ENCODE measurements at places on chromosomes 11 and 22.

DNA sequence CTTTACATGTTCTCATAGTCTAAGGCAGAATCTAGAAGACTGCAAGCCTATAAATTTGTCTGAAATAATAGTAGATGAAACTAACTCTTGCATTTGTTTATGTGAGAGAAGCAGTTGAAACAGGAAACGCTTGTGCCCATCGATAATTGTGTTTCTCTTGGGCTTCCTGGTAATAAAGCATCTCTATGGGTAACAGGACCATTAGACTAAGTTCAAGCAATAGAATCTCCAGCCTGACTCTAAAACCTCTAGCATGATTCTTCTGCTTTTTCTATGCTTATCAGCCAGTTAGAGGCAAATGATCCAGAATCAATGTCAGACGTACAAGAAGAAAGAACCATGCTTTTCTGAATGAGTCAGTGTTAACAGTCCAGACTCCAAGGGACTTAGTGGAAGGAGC is 1734.4 kb downstream of the LRRC4C start:
- DNase-seq, result no peak

DNA sequence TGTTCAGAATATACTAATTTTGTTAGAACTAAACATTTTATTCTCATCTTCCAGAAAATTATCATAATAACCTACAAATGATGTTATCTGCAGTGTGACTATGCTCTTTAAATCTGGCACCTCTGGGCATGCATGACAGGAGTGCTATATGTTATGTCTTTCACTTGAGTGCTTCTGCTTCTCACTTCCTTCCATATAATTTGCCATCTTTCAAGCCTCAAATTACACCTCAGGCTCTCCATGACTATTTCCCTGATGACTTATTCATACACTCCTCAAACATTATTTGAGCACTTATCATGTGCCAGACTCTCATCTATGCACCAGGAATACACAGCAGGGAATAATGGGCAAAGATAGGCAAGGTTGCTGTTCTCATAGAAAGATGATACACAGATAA is 219.3 kb upstream of the POU2AF2 start:
- DNase-seq, result no peak

DNA sequence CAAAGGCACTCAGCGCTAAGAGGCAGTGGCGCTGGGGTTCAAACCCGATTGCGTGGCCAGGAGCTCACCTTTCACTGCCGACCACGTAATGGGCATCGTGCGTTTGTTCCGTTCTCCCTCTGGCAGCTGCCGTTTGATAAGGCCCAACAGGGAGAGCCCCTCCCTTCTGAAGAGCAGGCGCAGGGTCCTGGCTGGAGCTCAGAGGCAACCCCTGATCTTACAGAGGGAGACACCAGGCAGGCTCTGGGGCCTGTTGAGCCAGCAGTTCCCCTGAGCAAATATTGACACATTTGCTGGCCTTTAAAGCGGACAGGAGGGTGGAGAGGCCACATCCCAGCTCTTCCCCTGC is 11.7 kb upstream of the C1QTNF6 start:
- no peak for DNase-seq

DNA sequence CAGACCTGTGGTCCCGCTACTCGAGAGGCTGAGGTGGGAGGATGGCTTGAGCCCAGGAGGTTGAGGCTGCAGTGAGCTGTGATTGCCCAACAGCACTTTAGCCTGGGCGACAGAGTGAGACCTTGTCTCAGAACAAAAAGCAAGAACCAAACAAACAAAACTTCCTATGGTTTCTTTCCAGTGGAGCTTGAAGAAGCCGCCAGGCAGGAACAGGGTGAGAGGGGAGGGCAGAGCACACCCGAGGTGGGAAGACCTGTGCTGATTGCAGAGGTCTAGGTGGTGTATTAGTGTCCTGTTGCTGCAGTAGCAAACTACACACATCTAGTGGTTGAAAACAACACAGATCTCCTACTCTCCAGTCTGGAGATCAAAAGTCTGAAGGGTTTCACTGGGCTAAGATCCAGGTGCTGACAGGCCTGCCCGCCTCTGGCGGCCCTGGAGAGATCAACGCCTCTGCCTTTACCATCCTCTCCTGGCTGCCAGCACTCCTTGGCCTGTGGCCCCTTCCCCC is 10.5 kb downstream of the ARHGEF17 start:
- DNase-seq, result no peak

DNA sequence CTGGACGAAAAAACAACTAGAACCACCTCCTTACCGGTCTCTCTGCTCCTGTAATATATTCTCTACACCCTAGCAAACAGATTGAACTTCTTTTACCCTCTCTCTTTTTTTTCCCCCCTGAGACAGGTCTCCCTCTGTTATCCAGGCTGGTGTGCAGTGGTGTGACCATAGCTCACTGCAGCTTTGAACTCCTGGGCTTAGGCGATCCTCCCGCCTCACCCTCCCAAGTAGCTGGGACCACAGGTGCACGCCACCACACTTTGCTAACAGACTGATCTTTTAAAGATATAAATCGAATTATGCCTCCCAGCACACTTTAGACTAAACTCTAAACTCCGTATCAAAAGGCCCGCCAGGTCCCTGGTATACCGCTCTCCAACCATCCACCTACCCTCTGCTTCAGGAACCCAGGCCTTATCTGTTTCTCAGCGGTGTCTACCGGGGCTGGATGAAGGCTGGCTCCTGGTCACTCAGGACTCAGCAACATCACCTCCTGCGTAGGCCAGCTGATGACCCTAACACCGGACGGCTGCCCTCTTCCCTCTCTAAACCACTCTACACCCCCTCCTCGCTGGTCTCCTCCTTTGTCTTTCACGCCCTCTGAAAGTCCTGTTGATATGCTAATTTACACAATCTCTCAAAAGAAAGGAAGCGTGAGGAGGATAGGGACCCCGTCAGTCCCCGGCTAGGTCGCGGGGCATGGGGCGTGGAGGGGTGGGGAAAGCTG is 745 bp downstream of the C22orf39 start:
- DNase-seq, result no peak

DNA sequence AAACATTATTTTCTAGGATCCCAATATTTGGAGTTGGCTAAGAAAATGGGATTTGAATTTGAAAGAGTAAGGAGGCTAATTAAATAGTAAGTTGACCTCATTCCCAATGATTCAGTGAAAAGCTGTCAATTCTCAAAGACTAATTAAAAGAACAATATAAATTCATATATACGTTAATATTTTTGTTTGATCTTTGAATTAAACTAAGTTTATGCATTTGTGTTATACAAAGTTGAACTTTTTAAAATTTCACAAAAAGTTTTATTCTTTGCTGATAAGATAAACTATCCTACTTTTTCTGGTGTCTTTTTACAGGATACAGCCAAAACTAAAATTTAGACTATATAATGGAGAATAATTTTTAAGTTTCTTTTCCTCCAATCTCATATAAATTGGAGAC is at the start of gene OR5L1:
Gene OR5L1, plus strand, starts transcription at position 301 of the 400 bp plus-strand sequence. CDS start 100 bp downstream, outside the sequence.
- DNase-seq, result no peak

DNA sequence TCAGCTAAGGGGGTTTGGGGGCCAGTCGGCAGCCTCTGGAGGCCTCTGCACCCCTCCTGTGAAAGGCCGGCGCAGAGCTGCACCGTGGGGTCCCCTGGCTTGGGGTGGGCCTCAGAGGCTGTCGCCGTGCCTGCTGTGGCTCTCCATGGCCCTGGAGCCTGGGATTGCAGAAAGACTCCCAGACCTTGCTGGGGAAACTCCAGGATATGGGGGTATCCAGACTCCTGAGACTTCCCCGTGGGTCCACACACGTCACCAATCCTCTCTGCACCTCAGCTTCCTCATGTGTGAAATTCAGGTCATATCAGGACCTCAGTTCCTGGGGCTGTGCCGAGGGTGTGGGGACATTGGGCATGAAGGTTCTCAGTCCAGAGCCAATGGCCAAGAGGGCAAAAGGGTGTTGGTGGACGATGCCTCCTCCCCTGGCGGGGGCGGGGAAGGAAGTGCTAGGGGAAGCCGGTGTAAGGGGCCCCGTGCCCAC is 97.1 kb downstream of the KCNQ1 start:
- DNase-seq, result peak; percentile 21

- DNase-seq, result no peak
These were observed 29.5 kb downstream of the C2CD3 start for GRCh38 chr11:74141241-74141695.

GRCh38 chr11:126748100-126748791 is 252.3 kb downstream of the KIRREL3 start:
- no peak for DNase-seq

- DNase-seq, result no peak
These were observed 2.4 kb downstream of the C1QTNF4 start for GRCh38 chr11:47591764-47592163.

DNA sequence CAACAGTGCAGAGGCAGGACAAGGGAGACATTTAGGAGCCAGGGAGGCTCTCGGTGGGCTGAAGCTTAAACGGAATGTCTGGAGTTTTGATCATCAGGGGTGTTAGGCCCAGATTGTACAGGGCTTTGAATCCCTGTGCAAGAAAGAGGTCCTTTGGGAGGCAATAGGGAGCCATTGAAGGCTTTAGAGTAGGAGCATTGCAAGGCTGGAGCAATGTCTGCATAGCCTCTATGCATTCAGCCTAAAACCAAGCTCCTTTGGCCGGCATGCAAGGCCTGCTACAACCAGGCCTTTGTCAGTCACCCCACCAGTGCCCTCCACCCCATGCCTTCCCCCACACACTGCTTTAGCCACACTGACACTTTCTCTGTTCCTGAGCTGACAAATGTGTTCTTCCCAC is 47.4 kb upstream of the FGF3 start:
- no peak for DNase-seq

GRCh38 chr11:33924341-33924740 is 32.5 kb upstream of the LMO2 start:
- no peak for DNase-seq

DNA sequence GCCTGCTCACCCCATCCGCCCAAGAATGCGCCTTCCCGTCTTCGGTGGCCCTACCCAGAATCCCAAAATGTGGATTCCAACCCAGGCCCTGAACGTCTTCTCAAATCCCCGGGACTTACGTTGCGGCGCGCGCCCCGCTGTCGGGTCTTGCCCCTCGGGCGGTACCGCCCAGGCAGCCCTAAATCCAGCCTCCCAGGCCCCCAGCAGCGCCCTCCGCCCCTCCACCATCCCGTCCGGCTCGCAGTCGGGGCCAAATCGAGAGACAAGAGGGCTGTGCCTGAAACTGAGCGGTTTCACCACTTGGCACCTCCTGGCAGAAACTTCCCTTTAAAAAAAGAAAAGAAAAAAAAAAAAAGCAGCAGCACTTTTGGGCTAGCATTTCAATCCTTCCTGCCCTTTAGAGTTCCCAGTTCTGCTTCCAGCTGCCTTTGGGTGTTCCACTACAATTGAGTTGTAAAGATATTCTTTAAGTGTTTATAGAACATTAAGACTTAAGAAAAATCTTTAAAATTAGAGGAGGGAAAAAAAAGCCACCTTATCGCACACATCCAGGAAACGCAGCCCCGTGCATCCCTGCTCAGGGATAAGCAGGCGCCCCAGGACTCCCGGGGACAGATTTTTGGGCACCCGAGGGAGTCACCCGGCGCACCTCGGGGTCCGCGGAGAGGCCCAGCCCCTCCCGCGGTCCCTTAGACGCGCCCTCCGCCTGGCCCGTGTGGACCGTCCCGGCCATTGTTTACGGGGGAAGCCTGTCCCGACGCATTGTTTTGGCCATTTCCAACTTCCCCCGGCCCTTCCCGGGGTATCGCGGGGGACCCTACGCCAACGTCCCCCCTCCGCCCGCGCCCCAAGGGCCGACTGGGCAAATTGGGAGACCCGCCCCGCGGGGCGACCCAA is 57.6 kb downstream of the KCNJ4 start:
- DNase-seq, result no peak

GRCh38 chr22:37211075-37211865 is 1.0 kb downstream of the SSTR3 start:
- peak; percentile 64 for DNase-seq
